ENCODE measurements at places on chromosomes 5 and 9.

DNA sequence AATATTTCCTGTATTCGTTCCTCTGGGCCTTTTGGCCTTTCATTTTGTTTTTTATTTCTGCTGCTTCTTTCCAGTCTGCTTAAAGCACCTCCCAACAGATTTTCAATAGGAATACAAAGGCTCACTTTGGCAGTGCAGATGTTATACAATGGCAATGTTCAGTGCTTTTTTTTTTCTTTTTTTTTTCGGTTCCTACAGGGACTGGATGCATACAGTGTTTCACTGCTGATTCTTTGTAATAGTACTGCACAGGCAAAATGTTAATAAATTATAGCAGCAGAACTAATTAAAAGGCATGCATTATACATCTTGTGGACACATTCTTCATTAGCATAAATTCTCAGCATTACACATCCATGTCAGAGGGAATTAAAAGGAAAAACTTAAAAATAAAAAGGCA lies 356.6 kb upstream of the C9orf72 start:
- no peak for DNase-seq

DNA sequence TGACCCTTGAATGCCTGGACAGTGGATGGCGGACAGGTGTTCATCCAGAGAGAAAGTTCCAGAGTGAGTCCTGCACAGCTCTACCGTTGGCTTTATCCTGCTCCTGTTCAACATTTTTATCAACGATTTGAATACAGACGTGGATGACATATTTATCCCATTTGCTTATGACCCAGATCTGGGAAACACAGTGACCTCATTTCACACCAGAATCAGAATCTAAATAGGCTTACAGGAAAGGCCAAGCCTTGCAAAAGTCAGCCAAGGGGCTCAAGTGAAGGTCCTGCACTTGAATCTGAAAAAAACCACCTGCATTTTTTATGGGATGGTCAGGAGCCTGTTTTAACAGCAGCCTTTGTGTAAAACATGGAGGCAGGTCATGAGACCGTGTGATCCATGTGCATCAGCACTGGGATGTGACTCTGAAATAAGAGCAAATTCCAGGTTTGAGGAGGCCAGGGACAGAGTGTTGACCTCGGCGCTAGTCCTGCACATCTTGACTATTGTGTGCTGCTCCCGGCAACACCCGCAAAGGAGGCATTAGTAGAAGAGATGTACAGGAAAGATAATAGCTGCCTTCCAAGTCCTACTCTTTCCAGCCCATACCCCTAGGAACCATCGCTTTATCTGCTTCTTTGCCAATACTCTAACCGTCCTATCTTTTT lies 18.5 kb downstream of the PDZD2 start:
- no peak for DNase-seq

DNA sequence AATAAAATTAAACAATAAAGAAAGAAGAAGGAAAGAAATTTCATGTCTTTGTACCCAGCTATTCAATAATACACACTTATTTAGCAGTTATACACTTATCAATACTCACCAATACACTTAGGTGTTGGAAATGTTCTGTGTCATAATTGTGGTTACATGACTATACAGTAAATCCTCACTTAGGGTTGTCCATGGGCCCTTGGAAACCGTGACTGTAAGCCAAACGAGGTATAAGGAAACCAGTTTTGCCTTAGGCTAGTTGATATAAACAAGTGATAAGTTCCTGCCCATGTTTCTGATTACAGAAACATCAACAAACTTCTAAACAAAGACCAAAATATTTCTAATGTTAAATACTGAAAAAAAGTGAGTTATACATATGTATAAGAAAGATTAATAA lies 10.0 kb upstream of the SLCO4C1 start:
- DNase-seq = no peak

DNA sequence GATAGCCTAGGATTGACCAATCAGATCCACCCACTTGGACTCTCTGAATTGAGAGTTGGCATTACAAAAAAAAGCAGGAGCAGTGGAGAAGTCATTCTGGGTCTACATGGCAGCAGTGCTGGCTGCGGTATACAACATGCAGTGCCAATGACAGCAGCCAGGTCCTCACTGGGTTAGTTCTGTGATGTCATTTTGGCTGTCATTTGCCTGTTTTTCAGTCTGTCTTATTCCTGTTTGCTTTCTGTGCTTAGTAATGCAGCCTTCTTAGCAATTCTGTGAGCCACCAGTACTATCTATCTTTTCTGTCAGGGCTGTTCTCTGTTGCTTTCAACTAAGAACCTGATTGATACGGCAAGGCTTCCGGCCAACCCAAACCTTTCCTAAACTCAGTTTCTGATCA lies 471.8 kb downstream of the BNC2 start:
- no peak for DNase-seq

DNA sequence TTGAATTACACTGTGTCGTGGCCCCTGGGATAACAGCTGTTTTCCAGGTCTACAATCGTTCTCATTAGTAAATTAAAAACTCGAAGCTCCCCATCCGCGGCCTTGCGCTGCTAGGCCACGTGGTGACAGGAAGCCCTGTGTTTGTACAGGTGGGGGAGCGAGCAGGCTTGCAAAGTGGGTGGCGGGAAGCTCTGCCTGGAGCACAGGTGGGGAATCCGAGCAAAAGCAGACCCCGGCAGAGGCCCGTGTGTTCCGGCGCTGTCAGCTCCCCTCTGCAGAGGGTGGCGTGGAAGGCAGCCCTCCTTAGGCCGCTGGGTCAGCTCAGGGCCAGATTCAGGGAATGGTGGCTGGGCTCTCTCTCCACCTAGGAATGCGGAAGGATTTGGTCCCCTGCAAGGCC lies 59.5 kb upstream of the ERCC6L2 start:
- no peak for DNase-seq

- no peak for DNase-seq
Observed at GRCh38 chr9:124502711-124503702, 4.2 kb downstream of the NR5A1 start.

DNA sequence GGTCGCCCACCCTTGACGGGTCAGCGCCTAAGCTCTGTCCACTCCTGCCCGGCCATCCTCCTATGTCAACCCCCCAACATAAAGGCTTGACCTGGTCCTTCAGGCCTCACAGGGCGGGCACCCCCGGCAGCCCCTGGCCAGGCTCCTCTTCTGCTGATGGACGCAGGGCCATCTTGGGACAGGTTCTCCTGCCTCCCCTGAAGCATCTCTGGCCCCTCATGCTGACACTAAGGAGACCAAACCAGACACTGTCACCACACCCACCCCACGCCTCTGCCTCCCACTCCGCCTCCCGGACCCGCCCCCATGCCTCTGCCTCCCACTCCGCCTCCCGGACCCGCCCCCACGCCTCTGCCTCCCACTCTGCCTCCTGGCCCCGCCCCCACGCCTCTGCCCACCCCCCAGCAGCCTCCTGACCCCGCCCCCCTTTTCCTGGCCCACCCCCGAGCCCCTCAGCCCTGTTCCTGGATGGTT lies 6.8 kb downstream of the OBP2A start:
- no peak for DNase-seq

GRCh38 chr5:5950658-5951057 lies 427.7 kb downstream of the MED10 start:
- DNase-seq = no peak

DNA sequence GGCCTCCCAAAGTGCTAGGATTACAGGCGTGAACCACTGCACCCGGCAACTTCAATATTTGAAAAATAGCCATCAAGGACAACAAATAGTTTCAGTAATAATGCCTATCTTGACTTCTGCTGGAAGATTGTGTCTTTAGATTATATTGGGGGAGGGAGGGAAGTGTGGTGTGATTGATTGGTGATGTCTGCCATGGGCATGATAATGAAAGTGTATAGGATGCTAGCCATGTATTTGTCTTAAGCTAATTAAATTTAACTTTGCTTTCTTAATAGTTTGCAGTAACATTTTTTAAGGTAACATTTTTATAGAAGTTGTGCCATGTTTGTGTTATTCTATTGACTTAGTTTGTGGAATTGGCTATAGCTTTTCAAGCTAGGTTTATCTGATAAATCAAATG lies 4.6 kb downstream of the JMY start:
- no peak for DNase-seq

GRCh38 chr5:56279291-56279690 lies 46.2 kb upstream of the ANKRD55 start:
- no peak for DNase-seq

DNA sequence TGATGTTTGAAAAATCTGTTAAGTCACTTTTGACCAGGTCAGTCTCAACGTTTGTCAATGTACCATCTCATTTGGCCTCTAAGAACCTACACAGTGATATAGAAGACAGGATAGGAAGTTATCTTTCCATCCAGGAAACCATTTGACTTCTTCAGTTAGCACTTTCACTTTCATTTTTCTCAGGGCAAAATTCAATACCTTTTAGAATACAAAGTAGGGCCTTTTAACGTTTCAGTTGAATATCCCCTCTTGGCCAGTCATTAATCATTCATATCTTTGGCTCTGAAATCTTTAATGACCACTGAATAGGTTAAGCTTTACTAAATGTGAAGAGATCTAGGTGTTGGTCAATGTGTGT lies 101.1 kb upstream of the GNAQ start:
- no peak for DNase-seq

DNA sequence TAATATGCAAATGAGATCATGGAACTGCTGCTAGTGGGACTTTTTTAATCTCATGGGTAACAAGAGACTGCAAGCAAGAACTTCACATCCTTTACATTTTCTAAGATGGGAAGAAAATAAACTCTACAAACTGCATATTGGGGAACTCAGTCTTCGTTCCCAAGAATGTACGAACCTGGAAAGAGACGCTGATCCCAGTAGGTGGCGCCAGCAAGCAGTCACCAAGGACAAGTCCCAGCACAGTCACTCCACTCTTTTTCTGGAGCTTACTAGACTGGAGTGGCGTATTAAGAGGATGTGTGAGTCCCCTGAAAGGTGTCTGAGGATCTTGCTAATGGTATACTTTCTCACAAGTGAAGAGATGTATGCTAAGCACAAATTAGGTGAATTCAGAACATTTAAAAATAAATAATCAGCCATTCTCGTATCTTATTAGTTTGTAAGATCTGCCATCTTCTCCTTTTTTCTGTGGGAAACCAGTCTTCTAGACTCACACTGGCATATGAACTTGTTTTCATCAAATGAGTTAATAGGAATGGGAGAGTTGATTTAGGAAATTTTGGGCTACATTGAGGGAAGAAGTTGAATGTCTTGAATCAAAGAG lies 16.0 kb upstream of the PUM3 start:
- DNase-seq = no peak

DNA sequence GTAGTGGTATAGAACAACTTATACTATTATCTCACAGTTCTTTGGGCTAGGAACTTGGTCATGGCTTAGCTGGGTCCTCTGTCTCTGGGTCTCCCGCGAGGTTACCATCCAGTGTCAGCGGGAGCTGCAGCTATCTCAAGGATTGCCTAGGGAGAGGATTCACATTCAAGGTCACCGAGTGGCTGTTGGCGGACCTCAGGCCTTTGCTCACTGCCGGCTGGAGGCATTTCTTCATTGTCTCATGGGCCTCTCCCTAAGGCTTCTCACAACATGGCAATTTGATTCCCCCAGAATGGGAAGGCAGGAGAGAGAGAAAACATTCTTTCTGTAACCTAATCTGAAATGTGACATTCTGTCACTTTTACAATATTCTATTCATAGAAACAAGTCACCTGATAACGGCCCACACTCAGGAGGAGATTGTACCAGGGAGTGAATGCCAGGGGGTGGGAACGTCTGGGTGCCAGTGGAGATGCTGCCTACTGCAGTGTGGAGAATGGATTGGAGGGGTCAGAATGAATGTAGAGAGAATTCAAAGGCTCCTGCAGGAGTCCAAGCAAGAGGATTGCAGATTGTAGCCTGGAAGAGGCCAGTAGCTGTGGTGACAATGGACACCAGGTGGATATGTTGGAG lies 29.5 kb upstream of the ANKRD18A start:
- DNase-seq = no peak

GRCh38 chr9:71557310-71557709 lies 211.0 kb downstream of the CEMIP2 start:
- no peak for DNase-seq

DNA sequence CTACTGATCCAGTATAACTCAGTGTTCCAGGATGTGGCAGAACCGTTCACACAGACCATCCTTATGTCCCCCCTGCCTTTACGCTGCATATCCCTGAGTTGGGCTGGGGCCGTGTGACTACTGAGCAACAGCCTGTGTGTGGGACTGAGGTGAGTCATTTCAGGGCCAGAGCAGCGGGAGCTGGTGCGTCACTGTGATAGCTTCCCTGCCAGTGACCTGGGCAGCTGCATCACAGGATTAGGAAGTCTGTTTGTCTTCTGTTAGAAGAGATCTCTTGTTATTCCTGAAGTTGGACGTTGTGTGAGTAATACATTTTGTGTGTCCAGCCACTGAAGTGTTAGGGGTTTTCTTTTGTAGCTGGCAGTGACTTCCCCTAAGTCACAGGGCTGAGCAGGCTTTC lies 35.6 kb downstream of the TPPP start:
- no peak for DNase-seq

DNA sequence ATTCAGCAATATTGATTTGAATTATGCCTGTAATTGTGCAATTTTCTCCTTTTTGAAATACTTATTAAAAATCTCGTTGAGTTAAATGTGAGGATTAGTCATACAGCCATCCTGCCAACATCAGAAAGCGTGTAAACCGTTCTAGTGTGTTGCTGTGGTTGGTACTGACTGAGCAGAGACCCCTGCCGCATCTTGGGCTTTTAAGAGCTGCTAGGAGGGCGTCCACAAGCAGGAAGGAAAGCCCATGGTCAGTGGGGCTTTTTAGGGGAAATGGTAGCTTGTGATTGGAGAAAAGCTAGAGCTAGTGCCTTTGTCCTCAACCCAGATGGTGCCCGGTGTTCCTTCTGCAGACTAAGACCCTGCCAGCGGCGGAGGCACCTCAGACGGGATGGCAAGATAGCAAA lies 1.3 kb downstream of the SDHA start:
- no peak for DNase-seq

Data from cerebellar nuclear complex (tissue), 1 donor.